ENCODE measurements at places on chromosomes 3 and 15.
A peak's percentile ranks its signal among the peaks of the same experiment; 100 is the strongest.

GRCh38 chr3:45642731-45643152 is 46.5 kb upstream of the SACM1L start:
- no peak for DNase-seq

- DNase-seq: no peak
These were observed 44.6 kb upstream of the SLC25A36 start for GRCh38 chr3:140896997-140897396.

- DNase-seq: no peak
These were observed 30.3 kb upstream of the TUBGCP5 start for GRCh38 chr15:23069496-23070166.

- no peak for DNase-seq
These were observed 57.7 kb upstream of the AADACL2 start for GRCh38 chr3:151675858-151676615.

- peak; percentile 88 for DNase-seq
These were observed 3.6 kb downstream of the GALNT15 start for GRCh38 chr3:16177962-16178627.

DNA sequence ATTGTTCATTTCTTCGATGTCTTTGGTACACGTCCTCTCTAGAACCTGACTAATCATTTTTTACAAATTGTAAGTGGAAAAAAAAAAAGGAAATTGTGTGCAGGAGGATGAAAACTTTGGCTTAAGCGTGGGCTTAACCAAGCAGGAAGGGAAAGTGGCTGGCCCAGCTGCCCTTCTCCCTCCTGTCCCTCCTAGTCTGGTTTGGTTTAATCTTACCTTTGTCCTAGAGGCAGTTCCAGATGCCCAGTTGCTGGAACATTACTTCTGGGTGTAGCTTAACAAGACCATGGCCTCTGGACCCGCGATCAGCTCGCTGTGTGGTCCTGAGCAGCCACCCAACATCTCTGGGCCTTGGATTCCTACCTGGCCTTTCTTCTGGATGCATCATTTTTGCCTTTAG is 15.4 kb downstream of the PAQR5 start:
- DNase-seq: no peak

GRCh38 chr3:22893644-22894325 is 309.3 kb upstream of the UBE2E2 start:
- no peak for DNase-seq

DNA sequence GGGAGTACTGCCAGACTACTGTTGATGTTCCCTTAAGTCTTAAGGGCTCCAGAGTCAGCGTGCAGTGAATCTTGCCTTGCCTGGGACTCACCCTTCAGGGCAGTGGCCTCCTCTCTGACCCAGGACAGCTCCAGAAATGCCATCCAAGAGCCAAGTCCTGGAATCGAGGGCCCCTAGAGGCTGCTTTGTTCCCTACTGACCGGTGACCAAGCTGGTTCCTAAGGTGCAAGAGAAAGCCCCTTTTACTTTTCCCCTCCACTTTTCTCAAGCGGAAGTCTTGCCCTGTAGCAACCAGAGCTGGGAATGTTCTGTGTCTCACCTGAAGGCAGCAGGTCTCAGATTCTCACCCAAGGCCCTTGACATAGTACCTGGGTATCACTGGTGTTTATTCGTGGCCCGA is 238.0 kb downstream of the DOCK3 start:
- DNase-seq: no peak

- no peak for DNase-seq
These were observed 11.2 kb downstream of the DCBLD2 start for GRCh38 chr3:98890181-98890835.

GRCh38 chr3:29215948-29216347 is 64.9 kb upstream of the RBMS3 start:
- DNase-seq: no peak

DNA sequence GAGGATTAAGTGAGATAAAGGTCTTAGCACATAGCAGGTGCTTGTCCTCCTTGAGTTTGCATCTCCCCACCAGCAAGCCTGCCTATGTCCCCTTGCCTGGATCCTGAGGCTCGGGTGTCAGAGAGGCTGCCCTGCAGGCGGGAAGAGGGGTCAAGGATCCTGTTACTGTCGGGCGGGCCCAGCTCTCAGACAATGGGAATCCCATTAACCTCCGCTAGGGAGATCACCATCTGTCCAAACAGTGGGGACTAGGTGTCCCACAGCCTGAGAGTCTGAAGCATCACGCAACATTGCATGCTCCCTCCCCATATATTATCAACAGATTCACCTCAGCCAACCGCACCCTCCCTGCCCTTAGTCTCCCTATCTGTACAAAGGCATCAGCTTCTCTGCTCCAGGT is 151.4 kb downstream of the FBLN2 start:
- DNase-seq: no peak

GRCh38 chr15:101258238-101259144 is 6.6 kb upstream of the CHSY1 start:
- peak; percentile 64 for DNase-seq

DNA sequence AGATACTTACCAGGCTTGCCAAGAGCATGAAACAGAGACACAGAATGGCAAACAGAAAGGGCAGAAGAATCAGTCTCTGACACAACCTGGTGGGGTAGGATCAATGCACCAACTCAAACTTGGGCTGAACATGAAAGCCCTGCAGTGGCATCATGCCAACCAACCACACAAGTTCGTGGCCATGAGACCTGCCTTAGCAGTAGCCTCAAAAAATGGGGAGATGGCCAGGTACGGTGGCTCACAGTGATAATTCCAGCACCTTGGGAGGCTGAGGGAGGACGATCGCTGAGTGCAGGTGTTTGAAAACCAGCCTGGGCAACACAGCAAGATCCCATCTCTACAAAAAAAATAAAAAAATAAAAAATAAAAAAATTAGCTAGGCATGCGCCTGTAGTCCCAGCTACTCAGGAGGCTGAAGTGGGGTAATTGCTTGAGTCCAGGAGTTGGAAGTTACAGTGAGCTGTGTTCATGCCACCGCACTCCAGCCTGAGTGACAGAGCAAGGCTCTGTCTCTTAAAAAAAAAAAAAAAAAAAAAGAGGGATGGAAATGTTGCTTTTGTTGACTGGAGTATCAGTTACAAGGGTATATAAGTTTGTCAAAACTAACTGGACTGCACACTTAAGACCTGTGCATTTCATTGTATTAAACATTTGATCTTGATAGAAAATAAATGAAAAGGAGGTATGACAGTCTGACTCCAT is 93.4 kb downstream of the XXYLT1 start:
- DNase-seq: no peak

DNA sequence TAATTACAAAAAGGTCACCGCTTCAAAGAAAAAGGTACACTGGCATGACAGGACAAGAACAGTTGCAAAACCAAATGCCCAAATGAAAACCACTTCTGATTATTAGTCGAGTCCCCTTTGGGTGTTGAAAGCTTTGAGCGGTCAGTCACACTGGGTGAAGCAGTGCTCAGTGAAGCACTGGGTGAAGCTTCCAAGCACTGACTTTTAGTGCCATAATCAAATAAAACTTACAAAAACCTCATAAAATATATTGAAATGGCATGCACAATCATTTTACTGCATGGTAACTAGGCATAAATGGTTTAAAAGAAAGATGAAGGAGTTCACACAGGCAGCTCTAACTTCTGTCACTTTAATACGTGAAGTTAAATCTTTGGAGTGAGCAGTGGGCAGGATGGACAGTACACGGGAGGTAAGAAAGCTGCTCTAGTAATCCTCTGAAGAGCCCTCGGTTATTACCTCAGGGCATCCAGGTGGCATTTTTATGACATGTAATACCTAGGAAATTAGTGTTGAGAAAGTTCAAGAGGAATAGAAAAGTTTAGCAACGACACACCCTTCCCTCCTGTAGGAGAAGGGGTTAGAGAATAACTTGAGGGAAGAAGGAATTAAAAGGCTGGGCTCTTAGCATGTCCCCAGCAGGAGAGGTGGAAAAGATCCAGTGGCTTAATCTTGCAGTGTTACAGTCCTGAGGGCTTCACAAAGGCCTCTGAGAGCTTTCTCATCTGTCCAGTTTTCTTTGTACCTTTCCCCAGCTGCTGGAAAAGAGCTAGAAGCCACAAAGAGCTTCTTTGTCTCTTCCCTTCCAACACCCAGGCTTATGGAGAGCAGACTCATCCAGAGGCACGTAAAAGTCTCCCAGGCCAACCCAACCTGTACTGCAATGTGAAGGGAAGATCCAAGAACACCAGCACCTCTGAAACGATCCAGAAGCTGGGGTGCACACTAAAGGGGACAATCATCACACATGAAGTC is 64.9 kb upstream of the MYO5C start:
- no peak for DNase-seq

- no peak for DNase-seq
These were observed 93.7 kb upstream of the BOC start for GRCh38 chr3:113117511-113118234.

DNA sequence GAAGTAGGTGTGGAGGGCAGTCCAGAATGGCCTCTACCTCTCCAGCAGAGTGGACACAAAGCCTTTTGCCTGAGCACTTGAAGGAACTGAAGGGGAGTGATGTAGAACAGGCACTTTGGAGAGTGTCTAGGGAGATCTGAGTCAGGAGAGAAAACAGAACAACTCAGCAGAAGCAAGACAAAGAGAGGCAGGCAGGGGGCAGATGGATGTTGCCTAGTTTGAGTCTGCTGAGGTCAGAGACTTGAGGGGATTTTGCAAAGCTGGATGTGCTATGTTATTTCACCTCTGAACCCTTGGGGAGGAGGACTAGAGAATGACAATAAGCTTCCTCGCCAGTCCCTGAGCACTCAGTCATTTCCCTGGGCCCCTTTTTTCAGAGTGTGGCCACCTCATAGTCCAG is 366.4 kb downstream of the EPHB1 start:
- DNase-seq: no peak

GRCh38 chr15:56616551-56616950 is 116.8 kb downstream of the ZNF280D start:
- DNase-seq: no peak

DNA sequence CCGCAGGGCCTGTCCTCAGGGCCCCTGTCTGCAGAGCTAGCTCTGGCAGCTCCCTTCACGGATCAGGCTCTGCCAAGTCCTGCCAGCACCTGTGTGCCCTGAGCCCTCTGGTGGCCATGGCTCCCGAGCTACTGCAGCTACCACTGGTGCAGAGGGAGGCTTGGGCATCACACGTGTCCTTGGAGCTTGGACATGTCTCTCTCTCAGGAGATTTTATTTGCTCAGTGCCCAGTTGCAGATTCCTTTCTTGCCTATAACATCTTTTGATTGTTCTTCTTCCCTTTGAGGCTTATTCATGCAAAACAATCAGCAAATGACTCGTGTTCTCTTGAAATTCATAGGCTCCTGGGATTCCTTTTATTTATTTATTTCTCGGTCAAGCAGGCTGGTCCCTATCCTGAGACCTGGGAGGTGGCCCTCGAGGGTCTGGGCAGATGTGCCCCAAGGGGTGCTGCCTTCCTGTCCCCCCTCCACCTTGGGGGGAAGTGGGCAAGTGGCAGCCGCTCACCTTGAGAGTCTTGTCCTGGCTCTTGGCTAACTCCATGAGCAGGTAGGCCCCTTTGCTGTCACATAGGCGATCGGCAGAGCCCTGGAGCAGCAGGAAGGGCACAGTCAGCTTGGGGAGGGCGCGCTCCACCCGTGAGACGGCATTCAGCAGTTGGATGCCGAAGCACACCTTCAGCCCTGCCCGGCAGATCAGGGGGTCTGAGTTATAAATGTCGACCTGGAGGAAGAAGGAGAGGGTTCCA is 21.9 kb downstream of the ABTB1 start:
- DNase-seq: peak; percentile 38

DNA sequence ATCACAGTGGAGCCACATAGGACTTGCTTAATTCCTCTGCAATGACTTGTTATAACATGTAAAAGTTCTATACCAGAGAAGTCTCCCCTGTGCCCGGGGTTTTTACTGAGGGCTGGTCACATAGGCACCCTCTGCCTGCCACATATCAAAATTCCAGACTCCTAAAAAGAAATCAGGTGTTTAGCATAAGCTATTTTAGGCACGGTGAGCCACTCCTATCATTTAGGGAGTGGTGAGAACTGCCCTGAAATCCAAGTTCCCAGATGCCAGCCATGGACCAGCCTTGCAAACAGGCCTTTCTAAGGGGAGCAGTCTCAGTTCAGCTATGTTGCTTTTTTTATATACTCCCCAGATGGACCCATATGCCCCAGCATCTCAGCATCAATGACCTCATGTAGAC is 130.3 kb downstream of the THSD4 start:
- DNase-seq: no peak

DNA sequence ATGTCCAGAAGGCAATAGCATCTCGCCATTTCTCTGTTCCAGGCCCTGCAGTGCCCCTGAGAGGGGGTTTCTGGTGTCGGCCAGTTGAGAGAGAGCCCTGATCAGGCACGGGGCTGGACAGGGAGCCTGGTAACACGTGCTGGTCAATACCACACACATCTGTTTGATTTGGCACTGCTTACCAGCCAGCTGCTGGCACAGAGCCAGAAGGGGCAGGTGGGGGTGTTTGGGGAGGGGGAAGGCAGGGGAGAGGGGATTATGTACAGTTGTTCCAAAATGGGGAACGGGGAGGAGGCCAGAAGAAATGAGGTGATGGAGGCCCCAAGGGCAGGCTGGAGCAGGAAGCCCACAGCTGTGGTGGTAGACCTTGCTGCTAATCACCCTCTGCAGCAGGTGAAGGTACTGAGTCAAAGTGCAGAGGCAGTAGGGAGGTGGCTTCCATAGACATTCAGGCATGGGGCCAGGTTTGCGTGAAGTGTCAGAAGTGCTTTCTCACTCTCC is 153.5 kb upstream of the LPP start:
- DNase-seq: no peak

DNA sequence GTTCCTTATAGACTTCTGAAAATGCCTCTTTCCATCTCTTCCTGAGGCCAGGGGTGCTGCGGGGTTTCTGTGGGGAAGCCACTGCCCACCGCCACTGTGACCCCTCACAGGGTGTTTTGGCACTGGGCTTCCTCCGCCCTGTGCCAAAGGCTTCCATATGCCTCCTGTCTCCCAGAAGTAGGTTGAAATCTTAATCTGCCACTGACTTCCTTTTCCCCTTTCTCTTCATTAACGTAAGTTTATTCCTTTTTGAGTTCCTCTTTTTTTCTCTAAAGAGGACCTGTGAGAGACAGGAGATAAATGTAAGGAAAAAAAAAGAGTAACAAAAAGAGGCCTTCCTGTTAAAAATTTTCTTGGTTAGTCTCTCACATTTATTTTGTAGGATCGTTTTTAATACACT is 220.5 kb downstream of the CTNNB1 start:
- DNase-seq: peak; percentile 10

GRCh38 chr15:88897456-88898194 is 2.3 kb upstream of the HAPLN3 start:
- DNase-seq: peak; percentile 52

DNA sequence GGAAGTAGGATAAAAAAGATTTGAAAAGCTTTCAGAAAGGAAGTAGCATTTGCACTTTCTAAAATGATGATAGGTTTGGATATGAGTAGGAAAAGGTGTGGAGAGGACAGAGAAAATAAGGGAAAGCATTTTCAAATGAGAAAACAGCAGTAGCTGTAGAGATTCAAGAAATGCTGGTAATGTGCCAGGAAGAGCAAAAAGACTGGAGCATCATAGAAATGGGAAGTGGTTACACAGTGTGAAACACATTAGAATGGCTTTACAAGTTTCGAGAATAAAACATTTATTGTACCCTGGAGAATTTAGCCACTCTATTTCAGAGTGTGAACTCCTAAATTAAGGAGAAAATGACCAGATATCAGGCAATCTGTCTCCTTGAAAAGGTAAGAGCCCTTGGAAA is 108.3 kb upstream of the CHL1 start:
- no peak for DNase-seq

- no peak for DNase-seq
These were observed 42.3 kb downstream of the RSRC1 start for GRCh38 chr3:158152186-158152585.

Data from dorsolateral prefrontal cortex (tissue), 122 donors.